Suprapubic skin (tissue), 4 donors: ENCODE measurements at places on chromosomes 2 and 18.

DNA sequence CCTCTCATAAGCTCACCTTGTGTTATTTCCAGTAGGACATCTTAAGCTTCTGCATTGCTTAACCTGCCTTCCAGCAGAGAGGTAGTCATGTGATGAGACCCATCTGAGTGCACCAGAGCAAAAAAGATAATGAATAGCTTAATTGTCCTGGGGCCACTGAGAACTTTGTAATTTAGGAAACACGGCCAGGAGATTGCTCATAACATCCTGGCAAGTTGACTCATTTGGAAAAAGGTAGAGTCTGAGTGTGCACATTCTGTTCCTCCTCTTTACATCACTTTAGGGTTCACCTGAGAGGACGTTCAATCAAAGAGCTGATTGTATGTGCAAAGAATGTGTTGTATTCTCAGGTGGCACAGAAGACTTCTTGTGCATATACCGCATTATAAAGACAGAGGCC lies 830.2 kb upstream of the SOX11 start:
- H3K27ac ChIP-seq, result no peak overlapping the region
- H3K27me3 ChIP-seq, result no peaks in the 10 kb centered on the region
- no peak for DNase-seq
- H3K4me1 ChIP-seq, result no peaks in the 10 kb centered on the region
- no peak overlapping the region for H3K4me3 ChIP-seq
- no peaks in the 10 kb centered on the region for H3K36me3 ChIP-seq

GRCh38 chr2:125167152-125167551 lies 1142.1 kb downstream of the CNTNAP5 start:
- no peak for DNase-seq
- H3K27me3 ChIP-seq, result no peaks in the 10 kb centered on the region
- H3K4me1 ChIP-seq, result no peaks in the 10 kb centered on the region
- H3K4me3 ChIP-seq, result no peak overlapping the region

GRCh38 chr2:5502385-5502784 lies 189.8 kb upstream of the SOX11 start:
- H3K36me3 ChIP-seq, result no peaks in the 10 kb centered on the region
- no peak overlapping the region for H3K27ac ChIP-seq
- no peaks in the 10 kb centered on the region for H3K27me3 ChIP-seq
- no peak for DNase-seq
- no peak overlapping the region for H3K4me3 ChIP-seq

DNA sequence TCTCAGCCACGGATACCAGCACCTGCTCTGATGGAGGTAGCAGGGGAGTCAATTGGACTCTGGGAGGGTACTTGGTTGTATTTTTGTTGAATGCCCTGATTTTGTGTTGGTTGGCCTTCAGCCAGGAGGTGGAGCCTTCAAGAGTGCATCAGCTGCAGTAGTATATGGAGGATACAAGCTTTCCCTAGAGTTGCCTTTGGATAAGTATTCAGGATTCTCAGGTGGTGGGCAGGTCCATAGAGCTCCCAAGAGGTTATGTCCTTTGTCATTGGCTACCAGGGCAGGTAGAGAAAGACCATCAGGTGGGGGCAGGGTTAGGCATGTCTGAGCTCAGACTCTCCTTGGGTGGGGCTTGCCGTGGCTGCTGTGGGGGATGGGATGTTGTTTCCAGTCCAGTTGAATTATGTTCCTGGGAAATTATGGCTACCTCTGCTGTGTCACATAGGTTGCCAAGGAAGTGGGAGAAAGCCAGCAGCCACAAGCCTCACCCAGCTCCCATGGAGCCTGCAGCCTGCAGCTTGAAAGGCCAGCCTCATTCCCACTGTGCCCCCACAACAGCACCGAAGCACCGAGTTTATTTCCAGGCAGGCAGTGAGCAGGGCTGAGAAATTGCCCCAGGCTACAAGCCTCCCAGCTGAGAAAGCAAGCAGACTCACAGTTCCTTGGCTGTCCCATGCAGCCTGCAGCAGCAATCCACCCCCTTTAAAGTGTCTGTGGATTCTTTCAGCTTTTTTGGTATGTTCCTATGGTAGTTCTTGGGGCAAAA lies 38.6 kb upstream of the CHST9 start:
- no peaks in the 10 kb centered on the region for H3K4me1 ChIP-seq
- H3K4me3 ChIP-seq, result no peak overlapping the region
- no peaks in the 10 kb centered on the region for H3K27me3 ChIP-seq
